ENCODE measurements at places on chromosomes 16 and 17. TPM values are rescaled to one million over a fixed set of nuclear protein-coding genes. Genes with fewer than 3 reads are reported as not detected.

The ZNF771 gene
- total RNA-seq = 17.1 TPM

The TNFSF13 gene
- total RNA-seq = 0.44 TPM

The ATP2C2 gene
- 0.12 TPM for total RNA-seq

The MYH1 gene
- not detected for total RNA-seq

The KRTAP17-1 gene
- total RNA-seq = 0.12 TPM

The CES5A gene
- total RNA-seq = not detected

The KRTAP4-3 gene
- not detected for total RNA-seq

The ATP1B2 gene
- total RNA-seq = not detected

The SLC2A4 gene
- total RNA-seq = under 0.01 TPM

The HOXB3 gene
- total RNA-seq = 3.0 TPM

The FAHD1 gene
- total RNA-seq = 66.5 TPM

The KREMEN2 gene
- not detected for total RNA-seq

The STH gene
- total RNA-seq = not detected

The GRIN2A gene
- 2.1 TPM for total RNA-seq

The SLC13A2 gene
- not detected for total RNA-seq

The BICDL2 gene
- total RNA-seq = 0.25 TPM

The TBC1D24 gene
- total RNA-seq = 24.6 TPM
